Dorsolateral prefrontal cortex (tissue), 122 donors: ENCODE measurements at places on chromosomes 1 and 21.

- no peak for DNase-seq
Measured at GRCh38 chr1:170967042-170967910, 31.9 kb downstream of the MROH9 start.

DNA sequence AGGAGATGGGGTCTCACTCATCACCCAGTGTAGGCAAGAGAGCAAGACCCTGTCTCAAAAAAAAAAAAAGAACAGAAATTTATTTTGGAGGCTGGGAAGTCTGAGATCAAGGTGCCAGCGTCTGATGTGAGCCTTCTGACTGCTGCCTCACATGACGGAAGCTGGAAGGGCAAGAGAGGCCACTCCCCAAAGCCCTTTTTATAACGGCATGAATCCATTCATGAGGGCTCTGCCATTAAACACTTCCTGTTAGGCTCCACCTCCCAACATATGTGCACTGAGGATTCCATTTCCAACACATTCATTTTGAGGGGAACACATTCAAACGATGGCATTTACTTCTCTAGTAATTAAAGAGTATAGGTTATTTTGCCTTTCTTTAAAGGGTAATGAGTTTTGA is 50.9 kb upstream of the C1orf198 start:
- no peak for DNase-seq

DNA sequence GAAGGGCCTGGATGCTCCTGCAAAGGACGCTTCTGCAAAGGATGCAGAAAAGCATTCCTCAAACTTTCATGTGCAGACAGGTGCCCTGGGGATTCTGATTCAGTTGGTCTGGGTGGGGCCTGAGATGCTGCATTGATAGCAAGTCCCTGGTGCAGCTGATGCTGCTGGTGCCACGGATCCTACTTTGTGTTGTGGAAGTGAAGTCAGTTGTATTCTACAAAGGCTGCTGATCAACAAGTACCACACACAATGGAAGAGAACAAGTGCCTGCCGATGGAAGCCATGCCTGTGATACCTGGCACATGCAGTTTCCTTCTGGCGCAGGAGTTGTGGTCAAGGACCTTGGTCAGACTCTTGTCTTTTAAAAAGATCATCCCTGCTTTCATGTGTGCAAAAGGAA is 478.8 kb downstream of the CAMTA1 start:
- DNase-seq: no peak

DNA sequence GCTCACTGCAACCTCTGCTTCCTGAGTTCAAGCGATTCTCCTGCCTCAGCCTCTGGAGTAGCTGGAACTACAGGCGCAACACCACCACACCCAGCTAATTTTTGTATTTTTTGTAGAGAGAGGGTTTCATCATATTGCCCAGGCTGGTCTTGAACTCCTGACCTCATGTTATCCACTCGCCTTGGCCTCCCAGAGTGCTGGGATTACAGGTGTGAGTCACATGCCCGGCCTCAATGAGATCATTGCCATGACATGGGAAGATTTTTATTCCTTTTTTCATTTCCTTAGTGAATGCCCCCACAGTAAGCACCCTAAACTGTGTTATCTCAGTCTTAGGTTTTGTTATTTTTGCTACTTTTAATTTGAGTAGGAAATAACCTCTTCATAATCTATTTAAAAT is 977.9 kb downstream of the BRINP3 start:
- DNase-seq: no peak

DNA sequence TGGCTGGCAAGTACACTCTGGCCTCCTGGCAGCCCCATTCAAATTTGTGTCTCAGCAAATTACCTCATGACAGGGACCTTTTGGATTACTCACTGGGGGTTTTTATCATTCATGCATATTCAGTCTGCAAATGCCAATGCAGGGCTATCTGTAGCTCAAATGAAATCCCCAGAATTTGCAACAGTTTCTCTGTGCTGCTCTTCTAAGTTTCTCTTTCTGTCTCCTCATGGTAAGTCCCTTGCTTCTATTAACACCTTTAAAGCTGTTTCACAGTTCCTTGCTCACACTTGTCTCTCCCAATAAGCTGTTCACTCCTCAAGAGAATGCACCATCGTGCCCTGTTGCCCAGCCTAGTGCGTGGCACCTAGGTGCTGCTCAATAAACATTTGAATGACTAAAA is 3.3 kb upstream of the FAM78B start:
- no peak for DNase-seq

DNA sequence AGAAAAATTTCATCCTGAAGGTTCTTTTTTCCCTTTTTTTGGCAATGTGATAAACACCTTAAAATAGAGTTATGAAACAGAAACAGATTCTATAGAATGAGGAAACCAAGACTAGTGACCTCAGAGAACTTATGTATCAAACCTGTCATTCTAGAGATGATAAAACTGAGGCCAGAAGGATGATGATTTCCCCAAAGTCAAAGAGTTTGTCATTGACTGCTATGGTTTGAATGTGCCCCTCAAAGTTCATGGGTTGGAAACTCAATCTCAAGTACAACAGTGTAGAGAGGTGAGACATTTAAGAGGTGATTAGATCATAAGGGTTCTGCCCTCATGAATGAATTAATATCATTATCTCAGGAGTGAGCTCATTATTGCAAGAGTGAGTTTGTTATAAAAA is 13.7 kb upstream of the BEND5 start:
- DNase-seq: no peak

GRCh38 chr1:50978144-50978851 is 8.3 kb downstream of the CDKN2C start:
- peak; percentile 38 for DNase-seq

DNA sequence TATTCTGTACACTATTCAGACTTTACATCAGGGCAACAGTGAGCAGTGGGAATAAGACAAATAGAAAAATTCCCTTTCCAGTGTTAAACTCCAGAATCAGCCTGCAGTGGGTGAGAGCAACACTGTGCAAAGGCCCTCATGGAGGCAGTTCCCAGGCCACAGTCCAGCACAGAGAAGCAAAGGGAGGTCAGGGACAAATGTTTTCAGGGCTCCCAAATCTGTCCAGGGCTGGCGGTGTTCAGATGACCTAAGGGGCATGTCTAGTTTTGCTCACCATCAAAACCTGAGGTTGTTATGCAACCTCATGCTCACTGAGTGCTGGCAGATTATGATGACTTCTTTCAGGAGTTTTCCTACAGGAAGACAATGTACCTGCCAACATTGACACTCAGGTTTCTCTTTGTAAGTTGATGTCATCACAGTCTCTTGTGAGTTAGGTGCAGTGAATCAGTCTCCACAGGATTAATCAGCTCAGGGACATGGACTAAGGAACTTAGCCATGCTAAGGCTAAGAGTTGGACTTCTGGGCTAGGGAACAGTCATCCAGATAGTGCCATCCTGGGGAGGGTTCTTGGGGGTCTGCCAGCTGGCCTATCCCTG is 3.6 kb upstream of the LCE5A start:
- DNase-seq: no peak

- DNase-seq: peak; percentile 22
Measured at GRCh38 chr1:8370046-8370881, 52.4 kb downstream of the SLC45A1 start.

GRCh38 chr1:12587981-12588640 is 29.9 kb downstream of the DHRS3 start:
- DNase-seq: no peak

- peak; percentile 33 for DNase-seq
Measured at GRCh38 chr21:36297938-36298572, 21.9 kb upstream of the MORC3 start.

DNA sequence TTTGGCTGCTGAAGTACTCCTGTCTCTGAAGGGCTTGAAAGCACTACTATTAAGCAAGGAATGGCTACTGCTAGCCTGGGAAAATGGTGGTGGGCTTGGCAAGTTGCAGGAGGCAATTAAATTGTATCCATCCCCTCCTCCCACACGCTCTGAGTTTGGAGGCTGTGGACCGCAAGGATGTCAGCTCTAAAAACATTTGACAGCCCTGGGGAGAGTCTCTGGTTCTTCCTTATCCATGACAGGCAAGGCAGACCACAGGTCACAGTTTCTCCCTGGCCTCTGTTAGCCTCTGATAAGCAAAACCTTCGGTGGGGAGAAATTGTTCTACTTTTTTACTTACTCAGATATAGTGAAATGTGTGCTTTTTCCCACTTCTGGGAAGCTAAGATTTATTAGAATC is 46.6 kb downstream of the S1PR1 start:
- DNase-seq: no peak

DNA sequence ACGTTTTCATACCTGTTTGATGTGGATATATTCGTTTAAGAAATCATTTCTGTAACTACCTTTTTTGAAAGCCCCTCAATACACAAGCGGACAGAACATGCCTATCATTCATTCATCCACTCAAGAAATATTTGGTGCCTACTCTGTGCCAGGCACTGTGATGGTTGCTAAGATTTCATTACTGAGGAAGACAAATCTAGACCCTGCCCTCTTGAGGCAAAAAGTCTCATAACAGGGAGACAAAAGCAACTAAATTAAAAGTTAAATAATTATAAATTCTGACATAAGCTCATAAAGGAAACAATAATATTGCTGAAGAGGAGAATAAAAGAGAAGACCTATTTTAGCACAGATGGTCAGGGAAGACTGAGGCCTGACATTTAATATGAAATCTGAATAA is 203.5 kb upstream of the ZNHIT6 start:
- DNase-seq: no peak

DNA sequence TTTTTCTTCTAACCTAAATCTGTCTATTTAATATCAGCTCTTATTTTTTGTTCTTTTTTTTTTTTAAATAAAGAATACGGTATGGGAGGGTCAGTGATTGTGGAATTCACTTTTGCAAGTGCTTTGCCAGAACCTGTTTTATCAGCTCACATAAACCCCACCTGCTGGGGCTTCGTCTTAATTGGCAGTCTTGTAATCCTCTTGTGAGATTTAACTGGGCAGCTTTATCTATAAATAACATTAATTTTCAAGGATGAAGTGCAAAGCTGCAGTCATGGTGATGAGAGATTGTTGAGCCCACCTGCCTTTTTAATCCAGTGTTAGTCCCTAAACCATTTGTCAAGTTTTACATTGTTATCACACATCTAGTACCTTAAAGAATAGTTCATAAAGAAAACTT is 18.2 kb upstream of the PDC start:
- DNase-seq: no peak

DNA sequence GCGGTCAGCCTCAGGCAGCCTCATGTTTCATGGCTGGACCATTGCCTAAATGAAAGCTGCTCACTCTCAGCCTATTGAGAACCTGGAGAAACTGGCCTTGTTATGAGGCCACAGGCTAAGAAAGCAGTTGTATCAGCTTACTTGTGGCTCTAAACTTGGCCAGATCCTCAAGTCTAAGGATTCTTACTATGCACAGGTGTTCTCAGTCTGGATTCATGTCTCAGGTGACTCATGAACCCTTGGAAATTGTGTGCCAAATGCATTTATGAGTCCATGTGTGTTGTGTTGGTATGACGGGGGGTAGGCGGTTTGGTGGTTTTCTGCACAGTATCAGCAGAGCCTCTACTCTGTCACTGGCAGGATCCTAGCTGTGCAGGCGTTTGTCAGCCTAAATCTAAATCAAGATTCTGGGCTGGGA is 90.4 kb downstream of the ROR1 start:
- DNase-seq: no peak

GRCh38 chr1:207316622-207317391 is 4.7 kb upstream of the CD55 start:
- DNase-seq: no peak

GRCh38 chr1:152036267-152037216 is at the start of gene S100A11:
Gene S100A11 (minus strand): TSS chr1:152037004. CDS start chr1:152036915, 89 bp downstream.
- peak; percentile 48 for DNase-seq

GRCh38 chr1:59375321-59376220 is 78.7 kb downstream of the FGGY start:
- no peak for DNase-seq

DNA sequence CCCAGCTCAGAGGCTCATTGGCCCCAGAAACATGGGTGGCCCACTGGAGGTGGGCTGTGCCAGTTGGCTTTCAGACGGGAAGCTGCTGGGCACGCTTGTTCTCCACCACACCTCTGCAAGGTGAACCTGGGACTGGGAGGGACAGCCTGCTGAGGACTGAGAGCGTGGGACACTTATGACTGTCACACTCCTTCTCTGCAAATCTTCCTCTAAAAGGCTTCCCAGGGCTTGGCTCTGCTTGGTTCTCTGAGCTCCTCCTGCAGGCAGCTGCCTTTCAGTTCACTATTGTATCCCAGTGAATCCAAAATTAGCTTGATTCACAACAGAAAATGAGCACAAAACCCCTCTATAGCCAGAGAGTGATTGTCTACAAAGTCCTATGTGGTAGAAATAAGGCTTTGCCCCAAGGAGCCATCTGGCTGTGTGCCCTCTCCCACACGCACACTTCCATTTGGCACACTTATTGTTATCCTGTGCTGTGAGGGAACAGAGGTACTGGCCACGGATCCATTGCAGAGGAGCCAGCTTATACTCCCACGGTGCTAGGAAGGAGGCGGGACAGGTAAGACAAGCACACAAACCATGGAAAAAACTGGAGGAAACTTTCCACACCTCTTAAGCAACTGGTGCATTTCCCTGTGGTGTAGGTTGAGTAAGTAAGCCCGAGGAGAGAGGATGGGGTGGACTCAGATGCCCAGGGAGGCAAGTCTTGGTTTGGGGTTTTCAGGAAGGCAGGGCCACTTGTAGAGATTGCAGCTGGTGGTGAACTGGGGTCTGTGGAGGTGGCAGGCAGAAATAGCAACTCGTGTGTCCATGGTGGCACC is 18.9 kb upstream of the BTG2 start:
- DNase-seq: peak; percentile 66

DNA sequence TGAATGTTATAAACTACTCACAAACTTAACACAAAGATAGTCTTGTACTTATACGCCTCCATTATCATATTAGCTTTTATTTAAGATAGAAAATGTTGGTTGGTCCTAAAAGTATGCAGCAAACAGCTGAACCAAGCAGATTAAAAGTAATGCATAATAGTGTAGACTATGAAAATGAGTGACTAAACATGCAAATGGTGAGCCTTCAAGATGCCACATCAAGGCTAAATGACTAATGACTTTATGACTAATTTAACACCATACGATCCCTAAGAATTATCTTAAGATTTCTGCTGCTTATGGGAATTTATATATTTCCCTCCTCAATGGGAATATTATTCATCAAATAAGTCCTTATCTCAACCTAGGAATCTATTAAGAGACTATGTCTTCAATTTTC is 4.6 kb downstream of the GPATCH2 start:
- DNase-seq: no peak

DNA sequence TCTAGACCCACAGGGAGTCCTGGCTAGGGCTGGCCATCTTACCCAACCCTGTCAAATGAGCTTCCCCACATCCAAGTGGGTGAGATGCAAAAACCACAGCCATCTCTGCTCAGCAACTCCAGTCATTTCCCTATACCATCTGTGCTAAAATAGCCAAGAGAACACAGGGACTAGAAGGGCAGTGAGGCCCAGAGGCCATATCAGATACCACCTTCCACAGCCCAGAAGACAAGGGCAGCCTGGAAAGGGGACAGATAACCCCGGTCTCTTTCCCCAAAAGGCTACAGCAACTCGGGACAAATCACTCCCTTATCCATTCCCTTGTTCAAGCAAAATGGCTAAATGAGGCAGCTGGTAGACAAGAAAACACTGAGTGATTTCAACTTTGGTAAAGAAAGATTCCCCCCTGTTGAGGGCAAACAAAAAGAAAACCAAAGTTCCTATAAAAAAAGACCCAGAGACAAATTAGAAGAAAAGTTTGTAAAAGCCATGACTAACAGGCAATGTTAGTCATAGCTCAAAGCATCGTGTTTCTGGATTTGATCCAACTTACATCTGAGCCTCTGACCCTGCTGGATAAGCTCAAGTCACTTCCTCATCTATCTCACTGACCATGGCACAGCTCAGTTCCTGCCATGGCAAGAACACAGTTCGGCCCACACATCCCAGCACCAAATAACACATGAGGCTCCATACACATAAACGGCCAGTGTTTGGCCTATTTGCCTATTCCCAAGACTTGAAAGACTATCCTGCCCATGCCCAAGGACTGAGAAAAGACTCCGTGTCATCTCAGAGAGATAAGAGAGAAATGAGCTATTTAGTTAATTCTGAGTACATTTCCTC is 3.1 kb downstream of the LAMB3 start:
- no peak for DNase-seq
